ENCODE measurements at places on chromosomes 2 and 18.

DNA sequence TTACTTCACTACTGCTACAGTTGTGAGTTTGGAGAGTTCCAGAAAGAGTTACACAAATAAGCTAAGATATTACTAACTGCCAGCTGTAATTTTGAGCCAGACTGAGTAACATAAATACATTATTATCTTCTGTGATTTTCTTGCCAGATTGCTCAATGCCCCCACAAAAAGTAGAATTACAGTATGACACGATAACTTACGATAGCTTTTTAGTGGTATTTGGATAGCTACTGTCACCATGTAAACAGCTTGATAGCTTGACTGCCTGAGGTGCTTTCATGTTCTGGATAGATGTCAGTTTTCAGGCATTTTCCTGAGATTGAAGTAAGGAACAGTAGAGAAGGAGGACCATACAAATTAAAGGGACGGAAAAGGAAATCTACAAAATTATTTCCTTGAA, 533.3 kb downstream of the SOCS6 start:
- DNase-seq: no peak

DNA sequence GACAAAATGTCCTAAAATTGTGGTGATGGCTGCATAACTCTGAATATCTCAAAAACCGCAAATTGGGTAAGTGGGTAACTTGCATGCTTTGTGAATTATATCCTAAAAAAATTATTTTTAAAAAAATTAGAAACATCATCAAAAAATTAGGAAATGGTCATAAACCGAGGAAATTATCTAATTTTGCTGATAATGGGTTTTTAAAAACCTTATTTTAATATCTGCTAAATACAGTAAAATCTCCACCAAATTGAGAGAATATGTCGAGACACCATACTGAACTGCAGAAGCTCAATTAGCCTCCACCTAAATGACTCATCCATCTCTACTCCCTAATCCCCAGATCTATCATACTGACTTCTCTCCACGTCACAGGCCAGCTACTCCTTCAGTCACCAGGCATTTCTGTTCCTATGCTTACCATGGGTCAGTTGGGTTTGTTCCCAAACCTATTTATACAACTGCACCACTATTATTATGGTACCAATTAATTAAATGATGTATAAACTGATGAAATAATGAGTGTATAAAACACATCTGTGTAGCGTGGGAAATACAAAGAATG, 36.1 kb downstream of the SPIRE1 start:
- DNase-seq: no peak

- DNase-seq: no peak
These were observed 33.8 kb downstream of the SDC1 start for GRCh38 chr2:20190876-20191713.

DNA sequence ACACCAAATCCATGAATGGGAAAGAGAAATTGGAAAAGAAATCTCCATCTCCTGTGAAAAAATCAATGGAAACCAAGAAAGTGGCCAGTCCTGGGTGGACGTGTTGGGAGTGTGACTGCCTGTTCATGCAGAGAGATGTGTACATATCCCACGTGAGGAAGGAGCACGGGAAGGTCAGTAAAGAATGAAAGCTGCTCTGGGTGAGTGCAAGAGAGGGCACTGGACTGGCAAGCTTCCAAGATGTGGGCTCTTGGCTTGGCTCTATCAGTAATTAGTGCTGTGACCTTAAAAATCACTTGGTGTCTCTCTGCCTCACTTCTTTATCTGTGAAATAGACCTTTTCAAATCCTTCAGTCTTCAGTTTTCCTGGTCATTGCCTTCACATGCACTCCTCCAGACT, 89.0 kb downstream of the ZNF532 start:
- DNase-seq: no peak

- no peak for DNase-seq
These were observed 214.6 kb downstream of the TRIB2 start for GRCh38 chr2:12931186-12931844.

GRCh38 chr2:226977775-226978190, 141.9 kb downstream of the RHBDD1 start:
- DNase-seq: no peak

- no peak for DNase-seq
These were observed 17.1 kb downstream of the SPIRE1 start for GRCh38 chr18:12640881-12641200.

- DNase-seq: no peak
These were observed 38.6 kb downstream of the STK25 start for GRCh38 chr2:241469746-241470145.

- DNase-seq: no peak
These were observed 537 bp upstream of the STAT4 start for GRCh38 chr2:191151331-191151730.

GRCh38 chr2:186309901-186310300, 176.2 kb upstream of the ZC3H15 start:
- no peak for DNase-seq

GRCh38 chr2:12722447-12723316, 5.9 kb downstream of the TRIB2 start:
- no peak for DNase-seq

GRCh38 chr2:168976034-168976654, 55.0 kb downstream of the ABCB11 start:
- no peak for DNase-seq

- DNase-seq: no peak
These were observed 39.9 kb downstream of the TANK start for GRCh38 chr2:161199912-161200701.

- DNase-seq: no peak
These were observed 116.0 kb downstream of the TRIM43 start for GRCh38 chr2:95707837-95708236.

DNA sequence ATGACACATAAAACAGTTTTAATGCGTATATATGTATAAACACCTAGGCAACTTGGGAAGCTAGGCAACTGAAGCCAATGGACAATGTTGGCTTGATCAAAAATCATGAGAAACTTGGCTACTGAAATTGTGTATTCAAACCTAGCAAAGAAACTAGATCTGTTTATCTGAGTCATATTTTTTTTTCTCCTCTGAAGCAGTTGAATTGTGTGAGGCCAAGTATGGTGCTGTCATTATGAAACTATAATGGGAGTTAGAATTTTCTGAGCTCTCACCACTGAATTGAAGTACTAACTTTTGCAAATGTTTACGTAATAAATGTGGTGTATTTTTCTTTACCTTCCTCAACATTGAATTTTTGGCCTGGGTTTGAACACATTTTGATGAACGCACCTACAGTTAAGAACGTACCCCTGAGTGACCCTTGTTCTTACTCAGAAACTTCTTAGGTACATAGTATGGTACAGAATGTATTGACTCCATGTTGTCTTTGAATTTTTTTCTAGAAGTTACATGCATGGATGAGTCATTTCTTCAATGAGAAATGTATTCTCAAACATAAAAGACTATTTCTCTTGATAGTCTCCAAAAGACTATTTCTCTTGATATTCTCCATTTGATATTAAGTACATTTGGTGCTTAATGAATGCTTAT, 23.8 kb downstream of the CD28 start:
- no peak for DNase-seq

DNA sequence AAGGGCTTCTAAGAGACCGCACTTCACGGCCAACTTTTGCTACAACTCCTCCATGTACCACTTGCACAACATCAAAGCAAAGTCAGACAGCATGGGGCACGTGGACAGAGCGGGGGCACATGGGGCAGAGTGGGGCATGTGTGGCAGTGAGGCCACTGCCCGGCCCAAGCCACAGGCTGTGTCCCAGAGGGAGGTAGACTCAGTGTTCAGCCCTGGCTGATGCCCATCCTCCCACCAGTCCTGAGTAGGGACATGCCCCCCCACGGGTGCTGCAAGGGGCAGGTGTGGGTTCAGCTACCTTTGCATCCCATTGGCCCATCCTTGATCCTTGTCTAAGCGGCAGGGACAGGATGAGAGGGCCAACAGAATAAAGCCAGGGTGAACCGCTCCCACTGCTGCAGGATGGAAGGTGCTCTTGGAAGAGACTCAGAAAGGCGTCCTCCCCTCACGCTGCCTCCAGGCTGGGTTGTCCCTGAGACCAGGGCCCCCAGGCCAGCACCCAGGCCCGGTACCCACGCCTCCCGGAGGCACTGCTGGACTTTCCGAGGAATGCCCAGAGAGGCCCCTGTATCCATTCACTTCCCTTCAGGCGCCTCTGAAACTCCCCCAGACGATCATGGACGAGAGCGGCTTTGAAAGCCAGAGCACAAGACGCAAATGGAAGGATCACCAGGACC, 218.2 kb downstream of the NDUFA10 start:
- DNase-seq: no peak

- DNase-seq: peak; percentile 35
These were observed 49.3 kb downstream of the GREB1 start for GRCh38 chr2:11582862-11583752.

DNA sequence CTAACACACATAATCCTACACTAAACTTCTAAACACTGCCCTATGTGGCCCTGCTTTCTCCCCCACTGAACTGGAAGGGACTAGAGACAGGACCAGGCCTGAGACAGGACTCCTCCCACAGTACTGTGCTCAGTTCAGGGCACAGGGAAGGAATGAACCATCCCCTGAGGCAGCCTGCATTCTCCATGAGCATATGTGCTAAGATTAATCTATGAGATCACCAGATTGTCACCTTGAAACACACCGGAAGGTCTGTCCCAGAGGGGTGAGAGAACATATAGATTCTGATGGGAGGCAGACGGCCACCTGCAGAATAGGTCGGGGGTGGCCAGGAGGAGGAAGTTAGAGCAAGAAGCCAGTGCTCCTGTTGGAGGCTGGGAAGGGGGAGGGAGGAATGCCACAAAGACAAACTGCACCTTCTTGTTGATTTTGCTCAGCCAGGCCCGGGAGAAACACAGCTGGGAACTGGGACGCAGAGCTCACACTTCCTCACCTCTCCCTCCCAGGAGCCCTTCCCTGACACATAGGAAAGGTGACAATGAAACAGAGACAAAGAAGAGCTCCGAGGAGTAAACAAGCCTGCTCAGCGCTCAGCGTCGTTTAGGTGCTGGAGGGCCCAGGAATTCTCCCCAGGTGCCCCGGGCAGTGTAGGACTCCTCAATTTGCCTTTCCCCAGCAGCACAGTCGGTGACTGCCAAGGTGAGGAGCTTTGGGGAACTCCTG, 52.1 kb downstream of the ZBTB7C start:
- no peak for DNase-seq

GRCh38 chr2:218020281-218020680, 17.5 kb upstream of the TNS1 start:
- no peak for DNase-seq

GRCh38 chr2:10137053-10137843, 14.7 kb downstream of the RRM2 start:
- DNase-seq: no peak

GRCh38 chr2:84900971-84901370, 4.5 kb upstream of the TMSB10 start:
- no peak for DNase-seq

DNA sequence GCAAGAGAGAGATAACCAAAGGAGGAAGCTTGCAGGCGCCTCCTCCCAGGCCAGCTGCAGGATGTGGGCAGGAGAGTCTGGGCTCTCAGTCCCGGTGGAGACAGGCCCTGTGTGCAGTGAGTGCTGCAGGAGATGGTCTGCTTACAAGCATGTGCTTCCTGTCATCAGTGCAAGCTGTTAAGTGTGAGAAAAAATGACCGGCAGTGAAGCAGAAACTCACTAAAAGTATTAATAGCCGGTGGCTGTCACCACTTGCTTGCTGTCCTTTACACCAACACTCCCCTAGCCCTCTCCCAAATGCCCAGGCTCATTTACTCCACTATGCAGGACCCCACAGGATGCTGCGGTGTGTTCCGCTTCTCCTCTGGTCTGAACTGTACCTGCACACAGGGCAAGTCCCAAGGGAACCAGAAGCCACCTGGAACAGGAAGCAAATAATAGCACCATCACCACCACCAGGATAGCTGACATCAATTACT, 435.6 kb upstream of the HS6ST1 start:
- DNase-seq: no peak

GRCh38 chr2:18301421-18302139, 258.9 kb downstream of the RDH14 start:
- DNase-seq: no peak

- no peak for DNase-seq
These were observed 154.0 kb downstream of the LAMA1 start for GRCh38 chr18:6963452-6964097.

GRCh38 chr2:127422559-127423477, 4.6 kb downstream of the PROC start:
- no peak for DNase-seq

GRCh38 chr2:95043300-95044093, 18.0 kb downstream of the MAL start:
- no peak for DNase-seq

GRCh38 chr2:23268467-23269263, 116.3 kb upstream of the KLHL29 start:
- DNase-seq: no peak

GRCh38 chr2:215419769-215420470, 15.9 kb downstream of the FN1 start:
- no peak for DNase-seq

DNA sequence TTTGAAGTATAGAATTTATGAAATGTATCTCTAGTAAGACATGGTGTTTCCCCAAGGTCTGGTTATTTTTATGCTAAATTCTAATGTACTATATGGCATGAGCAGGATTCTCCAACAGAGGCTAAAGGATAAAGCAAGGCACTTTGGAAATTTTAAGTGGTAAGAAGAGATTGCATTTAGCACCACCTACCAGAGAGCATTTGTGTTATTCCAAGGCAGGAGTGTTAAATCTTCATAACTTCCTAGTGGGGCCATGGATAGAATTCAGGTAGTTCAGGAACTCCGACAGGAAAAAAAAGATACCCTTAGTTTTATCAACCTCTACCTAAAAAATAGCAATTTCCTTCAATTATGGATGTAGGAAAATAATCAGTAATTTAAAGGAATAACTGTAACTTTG, 497.4 kb upstream of the CRIM1 start:
- no peak for DNase-seq

- no peak for DNase-seq
These were observed 827.6 kb downstream of the RNF144A start for GRCh38 chr2:7744827-7745226.

DNA sequence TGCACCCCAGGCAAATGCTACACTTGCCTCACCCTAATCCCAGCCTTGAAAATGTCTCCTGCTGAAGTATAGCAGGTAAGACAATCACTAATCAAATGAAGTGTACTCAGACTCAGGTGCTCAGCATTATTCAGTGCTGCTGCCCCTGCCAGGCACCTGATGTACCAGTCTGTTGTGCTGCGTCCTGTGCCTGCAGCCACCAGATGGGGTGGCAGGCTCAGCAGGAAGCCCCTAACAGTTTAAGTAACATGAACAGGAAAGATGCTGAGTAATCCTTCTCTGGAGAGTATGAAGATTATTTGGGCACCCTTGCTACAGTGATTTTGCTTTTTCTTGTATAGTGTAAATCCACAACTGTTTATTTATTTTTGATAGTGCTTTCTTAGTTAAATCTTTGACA, 69.1 kb downstream of the TACR1 start:
- no peak for DNase-seq
